Non-pigmented ciliary epithelial cell (primary cell): ENCODE measurements at places on chromosomes 7 and 10.

GRCh38 chr10:50991456-50992355, 82.6 kb upstream of the PRKG1 start:
- DNase-seq = no peak

DNA sequence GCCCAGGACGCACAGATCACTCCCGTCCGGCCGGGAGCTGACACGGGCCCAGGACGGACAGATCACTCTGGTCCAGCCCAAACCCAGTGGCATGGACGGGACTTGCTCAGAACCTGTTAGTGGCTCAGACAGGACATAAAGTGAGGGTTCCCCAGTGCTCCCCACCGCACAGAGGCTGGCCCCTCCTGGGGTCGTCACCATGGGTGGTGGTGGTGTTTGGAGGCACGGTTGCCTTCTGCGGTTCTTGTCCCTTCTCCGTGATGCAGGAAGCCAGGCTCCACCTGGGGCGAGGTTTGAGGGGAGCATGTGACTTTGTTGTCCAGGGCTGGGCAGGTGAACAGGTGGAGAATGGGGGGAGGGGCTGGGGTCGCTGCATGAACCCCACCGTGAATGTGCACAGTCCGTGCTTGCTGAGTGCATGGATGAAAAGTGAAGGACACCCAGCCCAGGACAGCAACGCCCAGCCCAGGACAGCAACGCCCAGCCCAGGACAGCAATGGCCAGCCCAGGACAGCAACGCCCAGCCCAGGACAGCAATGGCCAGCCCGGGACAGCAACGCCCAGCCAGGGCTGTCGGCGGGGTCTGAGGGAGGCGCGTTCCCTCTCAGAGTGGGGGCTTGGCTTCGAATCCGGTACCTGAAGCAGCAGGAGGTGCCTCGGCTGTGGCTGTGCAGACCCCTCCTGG, 26.7 kb downstream of the FAM20C start:
- DNase-seq = no peak

DNA sequence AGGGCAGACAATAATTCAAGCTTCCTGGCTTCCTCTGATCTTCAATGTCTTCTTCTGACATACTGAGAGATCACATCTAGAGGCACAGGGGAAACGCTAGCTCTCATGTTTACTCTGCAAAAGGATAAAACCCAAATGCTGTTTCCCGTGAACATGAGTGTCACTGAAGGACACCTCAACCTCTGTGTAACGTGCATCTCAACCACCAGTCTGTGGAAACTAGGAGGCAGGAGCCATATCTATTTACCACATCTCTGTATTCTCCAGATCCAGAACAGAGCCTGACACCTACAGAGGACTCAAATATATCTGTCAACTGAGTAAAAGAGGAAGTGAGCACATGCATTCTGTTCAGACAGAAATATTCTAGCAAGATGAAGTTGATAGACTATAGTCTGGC, 140.3 kb upstream of the TARP start:
- DNase-seq = no peak

DNA sequence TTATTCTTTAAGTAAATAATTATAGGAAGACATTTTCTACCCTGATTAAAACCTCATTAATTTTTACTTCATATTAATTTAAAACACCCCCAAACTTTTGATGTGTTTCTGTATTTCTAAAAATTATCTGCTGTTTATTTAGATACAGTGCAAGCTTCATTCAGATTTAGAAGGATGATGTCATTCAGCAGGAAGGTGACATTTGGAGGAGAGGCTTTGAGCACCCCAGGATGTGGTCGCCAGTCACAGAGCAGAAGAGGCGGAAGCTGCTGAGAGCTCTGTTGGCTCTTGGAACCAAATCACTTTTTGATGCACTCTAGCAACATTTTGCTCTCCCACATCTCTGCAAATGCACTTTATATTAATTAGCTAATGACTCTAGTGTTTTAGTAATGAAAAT, 233.9 kb upstream of the CACNA2D1 start:
- no peak for DNase-seq

DNA sequence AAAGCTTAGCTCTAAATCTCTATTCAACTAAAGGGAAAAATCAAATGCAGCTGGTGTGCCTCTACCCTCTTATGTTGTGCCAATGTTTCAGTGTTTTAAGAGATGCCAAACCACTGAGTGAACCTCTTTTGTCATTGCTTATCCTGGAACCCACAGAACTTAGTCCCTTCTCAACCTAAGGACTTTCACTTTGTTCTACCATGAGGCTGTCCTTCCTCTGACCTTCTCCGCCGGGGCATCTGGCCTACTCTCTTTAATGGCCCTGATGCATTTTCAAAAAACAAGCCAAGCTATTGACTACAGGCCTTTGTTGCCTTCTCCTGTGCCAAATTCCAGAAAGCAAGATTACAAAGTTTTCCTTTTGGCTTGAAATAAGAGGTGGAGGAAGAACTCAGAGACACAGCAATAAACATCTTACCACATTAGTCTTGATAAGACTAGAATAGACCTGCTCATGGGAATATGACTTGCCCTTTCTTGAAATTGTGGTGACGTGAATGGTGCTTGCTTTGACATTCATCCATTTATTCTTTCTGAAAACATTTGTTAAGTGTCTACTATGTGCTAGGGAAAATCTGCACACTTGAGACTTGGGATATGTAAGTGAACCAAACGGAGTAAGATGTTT, 253.2 kb upstream of the SMIM30 start:
- DNase-seq = no peak

- DNase-seq = no peak
These were observed 95.1 kb downstream of the LSMEM1 start for GRCh38 chr7:112575864-112576263.

GRCh38 chr7:25119102-25119501, 6.0 kb downstream of the CYCS start:
- no peak for DNase-seq

- no peak for DNase-seq
These were observed 35.8 kb downstream of the RBM17 start for GRCh38 chr10:6124666-6125065.

DNA sequence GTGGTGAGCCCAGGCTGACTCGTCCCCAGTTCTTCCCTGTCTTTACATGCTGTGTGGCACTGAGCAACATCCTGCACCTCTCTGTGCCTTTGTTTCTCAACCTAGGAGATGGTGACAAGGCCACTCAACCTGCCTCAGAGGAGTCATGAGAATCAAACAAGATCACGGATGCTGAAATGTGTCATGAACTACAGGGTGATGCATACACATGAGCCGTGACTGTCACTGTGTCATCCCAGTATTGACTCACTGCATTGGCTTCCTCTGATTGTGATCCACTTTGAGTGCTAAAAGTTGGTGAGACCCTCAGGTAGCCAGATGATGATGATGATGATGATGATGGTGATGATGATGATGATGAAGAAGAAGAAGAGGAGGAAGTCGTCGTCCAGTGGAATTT, 11.5 kb downstream of the C10orf71 start:
- no peak for DNase-seq

- no peak for DNase-seq
These were observed 108.7 kb upstream of the RHOBTB1 start for GRCh38 chr10:61052469-61053205.

GRCh38 chr10:132115732-132116131, 50.0 kb downstream of the JAKMIP3 start:
- no peak for DNase-seq

- no peak for DNase-seq
These were observed 70.6 kb downstream of the CALD1 start for GRCh38 chr7:134850066-134850465.

- DNase-seq = no peak
These were observed 414.7 kb downstream of the PLXNA4 start for GRCh38 chr7:132161533-132161915.

- DNase-seq = no peak
These were observed at the start of gene UBTD1 for GRCh38 chr10:97498841-97499560. UBTD1 (plus strand) TSS chr10:97498924; CDS start chr10:97499204, 280 bp downstream.

- no peak for DNase-seq
These were observed 946.9 kb downstream of the SORCS1 start for GRCh38 chr10:106217627-106218026.

DNA sequence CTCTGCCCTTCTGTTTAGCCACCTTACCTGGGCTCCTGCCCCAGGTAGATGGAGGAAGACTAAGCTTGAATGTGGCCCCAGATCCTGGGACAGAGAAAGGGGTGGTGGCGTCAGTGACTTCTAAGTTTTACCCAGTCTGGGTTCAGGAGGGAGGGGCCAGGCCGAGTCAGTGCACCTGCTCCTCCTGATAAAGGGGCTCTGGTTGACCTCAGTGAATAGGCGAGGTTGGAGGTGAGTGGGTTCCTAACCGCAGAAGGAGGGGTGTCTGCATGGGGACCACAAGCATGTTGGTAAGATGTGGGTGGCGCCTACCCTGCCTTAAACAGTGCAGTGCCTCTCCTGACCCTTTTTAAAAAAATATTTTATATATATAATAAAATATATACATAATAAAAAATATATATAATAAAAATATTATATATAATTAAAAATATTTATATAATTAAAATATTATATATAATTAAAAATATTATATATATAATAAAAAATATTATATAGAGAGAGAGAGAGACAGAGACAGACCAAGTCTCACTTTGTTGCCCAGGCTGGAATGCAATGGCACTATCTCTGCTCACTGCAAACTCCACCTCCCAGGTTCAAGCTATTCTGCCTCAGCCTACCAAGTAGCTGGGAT, 97.3 kb upstream of the GTF2I start:
- DNase-seq = no peak

DNA sequence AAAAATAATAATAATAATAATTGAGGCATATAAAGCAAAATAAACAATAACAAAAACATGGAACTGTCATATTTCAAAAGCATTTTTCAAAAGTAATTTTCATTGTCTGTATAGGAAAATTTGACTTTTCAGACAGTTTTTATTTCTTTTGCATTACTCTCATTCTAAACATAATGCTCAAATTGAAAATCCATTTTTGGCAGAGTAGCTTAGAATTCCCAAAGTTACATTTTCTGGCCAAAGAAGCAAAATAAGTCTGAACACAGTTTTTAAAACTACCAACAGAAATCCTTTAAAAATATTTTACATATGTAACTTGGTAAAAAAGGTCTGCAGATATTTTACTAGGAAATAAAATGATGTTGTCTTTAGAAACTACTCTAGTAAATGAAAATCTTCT, 535.4 kb downstream of the ANKRD7 start:
- DNase-seq = no peak

- DNase-seq = no peak
These were observed 28.2 kb downstream of the PTPRE start for GRCh38 chr10:127935071-127935561.

- no peak for DNase-seq
These were observed 466.1 kb upstream of the FOXK1 start for GRCh38 chr7:4216016-4216415.

- DNase-seq = no peak
These were observed 3.8 kb downstream of the AHCYL2 start for GRCh38 chr7:129228633-129229032.

- no peak for DNase-seq
These were observed 56.2 kb upstream of the OPN4 start for GRCh38 chr10:86598151-86598550.
